Right ventricle myocardium inferior (tissue), 1 donor: ENCODE measurements at places on chromosomes 3 and 15. TPM values are rescaled to one million over a fixed set of nuclear protein-coding genes. Genes with fewer than 3 reads are reported as not detected.

Gene TMCO5A
- not detected for total RNA-seq

Gene HRH1
- total RNA-seq: 1.8 TPM

Gene KBTBD13
- total RNA-seq: 8.4 TPM

Gene WDR72
- total RNA-seq: not detected

Gene CASR
- total RNA-seq: not detected

Gene ISL2
- not detected for total RNA-seq

Gene TMEM266
- not detected for total RNA-seq

Gene GPR62
- 0.22 TPM for total RNA-seq

Gene HRG
- not detected for total RNA-seq

Gene SNAPC5
- 40.8 TPM for total RNA-seq

Gene GOLGA8T
- total RNA-seq: 0.65 TPM

Gene FBLN2
- 81.1 TPM for total RNA-seq

Gene CCDC80
- total RNA-seq: 78.2 TPM

Gene SYNPR
- total RNA-seq: not detected

Gene IMPG2
- 0.14 TPM for total RNA-seq

Gene GABRG3
- total RNA-seq: not detected

Gene CADM2
- total RNA-seq: 0.76 TPM

Gene WWTR1
- 42.6 TPM for total RNA-seq

Gene EPHA3
- 2.9 TPM for total RNA-seq

Gene SRGAP3
- total RNA-seq: 6.1 TPM

Gene CLDN1
- 0.46 TPM for total RNA-seq

Gene GOLGA8G
- not detected for total RNA-seq

Gene FAM3D
- not detected for total RNA-seq

Gene GOLGA6D
- total RNA-seq: not detected

Gene MNS1
- total RNA-seq: 1.0 TPM

Gene TRIM42
- not detected for total RNA-seq

Gene GREM1
- total RNA-seq: not detected

Gene LRRC31
- not detected for total RNA-seq

Gene INKA1
- total RNA-seq: 3.1 TPM

Gene SLC22A13
- total RNA-seq: not detected

Gene DNAH12
- total RNA-seq: not detected

Gene NOX5
- total RNA-seq: not detected

Gene GRM2
- 0.03 TPM for total RNA-seq

Gene ERICH6
- total RNA-seq: not detected

Gene TRNT1
- 11.2 TPM for total RNA-seq
